ENCODE measurements at places on chromosomes 12 and 14. TPM values are rescaled to one million over a fixed set of nuclear protein-coding genes. Genes with fewer than 3 reads are reported as not detected.

- DNase-seq = peak; percentile 98
Observed at GRCh38 chr12:109110988-109111495, 5.3 kb upstream of the ACACB start.

The RPGRIP1 gene
- total RNA-seq = 0.27 TPM

DNA sequence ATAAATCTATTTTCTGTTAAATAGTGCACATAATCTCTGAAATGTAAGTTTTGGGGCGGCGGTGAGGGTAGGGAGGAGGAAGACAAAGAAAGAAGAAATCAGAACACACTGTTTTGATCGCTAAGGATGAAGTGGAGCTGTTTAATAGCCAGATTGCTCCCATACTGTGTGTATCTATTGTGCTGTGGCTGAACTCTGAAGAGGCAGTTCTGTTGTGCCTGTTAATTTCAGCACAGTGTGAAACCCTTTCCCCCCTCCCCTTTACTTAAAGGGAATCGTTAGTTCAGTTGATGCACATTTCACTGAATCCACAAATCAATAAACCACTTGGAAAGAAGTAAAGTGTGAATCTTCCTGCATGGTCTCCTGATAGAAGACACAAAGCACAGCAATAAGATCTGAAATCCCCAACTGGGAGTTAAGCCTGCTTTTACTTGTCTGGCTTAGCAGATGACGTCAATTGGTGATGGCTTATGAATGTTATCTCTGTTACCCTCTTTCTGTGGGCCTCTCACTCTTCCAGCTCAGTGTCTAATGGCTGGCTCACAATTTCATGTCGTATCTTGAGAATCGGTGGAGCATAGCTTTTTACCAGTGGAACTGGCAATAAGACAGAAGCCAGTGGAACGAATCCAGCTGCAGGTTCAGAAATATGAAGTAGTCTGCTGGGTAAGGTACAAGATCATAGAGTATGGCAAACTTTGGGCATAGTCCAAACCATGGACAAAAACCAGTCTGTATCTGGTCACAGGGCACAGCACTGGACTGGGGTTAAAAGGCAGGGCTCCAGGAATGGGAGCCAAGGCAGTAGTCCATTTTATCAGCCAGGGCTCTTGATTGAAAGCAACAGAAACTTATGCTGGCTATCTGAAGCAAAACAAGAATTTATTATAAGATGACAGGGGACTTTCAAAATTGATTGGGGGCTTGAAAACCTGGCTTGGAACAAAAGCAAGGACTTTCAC is 413.5 kb upstream of the SEL1L start:
- DNase-seq = no peak

The FIGNL2 gene
- not detected for total RNA-seq

DNA sequence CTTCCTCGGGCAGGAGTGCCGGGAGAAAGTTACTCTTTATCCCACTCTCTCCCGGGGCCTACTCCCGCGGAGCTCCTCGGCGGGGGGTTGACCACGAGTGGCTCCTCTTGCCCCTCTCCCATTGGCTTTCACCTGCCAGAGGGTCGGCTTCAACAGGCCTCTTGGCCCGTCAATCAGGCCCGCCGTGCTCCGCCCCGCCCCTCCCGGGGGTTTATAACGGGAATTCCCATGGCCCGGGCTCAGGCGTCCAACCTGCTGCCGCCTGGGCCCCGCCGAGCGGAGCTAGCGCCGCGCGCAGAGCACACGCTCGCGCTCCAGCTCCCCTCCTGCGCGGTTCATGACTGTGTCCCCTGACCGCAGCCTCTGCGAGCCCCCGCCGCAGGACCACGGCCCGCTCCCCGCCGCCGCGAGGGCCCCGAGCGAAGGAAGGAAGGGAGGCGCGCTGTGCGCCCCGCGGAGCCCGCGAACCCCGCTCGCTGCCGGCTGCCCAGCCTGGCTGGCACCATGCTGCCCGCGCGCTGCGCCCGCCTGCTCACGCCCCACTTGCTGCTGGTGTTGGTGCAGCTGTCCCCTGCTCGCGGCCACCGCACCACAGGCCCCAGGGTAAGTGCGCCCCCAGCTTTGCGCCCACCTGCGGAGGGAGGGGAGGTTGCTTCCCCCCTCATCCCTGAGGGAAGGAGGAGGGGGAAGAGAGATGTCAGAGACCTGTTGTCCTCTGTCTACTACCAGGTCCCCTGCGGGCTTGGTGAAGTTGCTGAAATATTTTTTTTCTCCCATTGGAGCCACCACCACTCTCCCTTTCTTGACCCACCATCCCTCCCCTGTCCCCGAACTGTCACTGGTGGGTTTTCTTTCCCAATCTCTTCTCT is at the start of gene SMOC1:
TSS of gene SMOC1 (plus strand) at position 242 of the 869 bp plus-strand sequence. CDS start at position 505, 263 bp downstream.
- no peak for DNase-seq

DNA sequence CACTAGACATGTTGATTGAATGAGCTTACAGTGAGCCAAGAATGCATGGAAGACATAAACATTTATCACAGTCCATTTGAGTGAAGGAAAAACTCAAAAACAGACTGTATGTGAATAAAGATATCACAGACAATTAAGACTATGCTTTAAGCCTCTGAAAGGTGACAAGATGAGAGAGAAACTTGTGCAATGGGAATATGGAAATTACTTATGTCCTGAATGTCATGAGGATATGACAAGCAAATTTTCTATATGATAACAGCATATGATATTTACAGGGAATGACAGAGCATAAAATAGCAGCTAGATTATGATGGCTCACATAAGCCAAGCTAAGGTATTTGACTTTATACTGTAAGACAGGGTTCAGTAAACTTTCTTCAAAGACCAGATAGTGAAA is 1153.1 kb upstream of the USP15 start:
- no peak for DNase-seq

The LPAR5 gene
- total RNA-seq = 0.28 TPM

GRCh38 chr14:105387530-105387922 is 10.8 kb upstream of the TEX22 start:
- DNase-seq = no peak

GRCh38 chr12:22357531-22357930 is 23.0 kb upstream of the ST8SIA1 start:
- DNase-seq = no peak

Measured in sigmoid colon (tissue), 7 donors.